ENCODE measurements at places on chromosomes 6 and 20.

- no peak for DNase-seq
Measured at GRCh38 chr6:96657344-96657743, 94.4 kb downstream of the FHL5 start.

- DNase-seq, result peak; percentile 28
Measured at GRCh38 chr6:26158581-26159356, 71.5 kb downstream of the HFE start.

DNA sequence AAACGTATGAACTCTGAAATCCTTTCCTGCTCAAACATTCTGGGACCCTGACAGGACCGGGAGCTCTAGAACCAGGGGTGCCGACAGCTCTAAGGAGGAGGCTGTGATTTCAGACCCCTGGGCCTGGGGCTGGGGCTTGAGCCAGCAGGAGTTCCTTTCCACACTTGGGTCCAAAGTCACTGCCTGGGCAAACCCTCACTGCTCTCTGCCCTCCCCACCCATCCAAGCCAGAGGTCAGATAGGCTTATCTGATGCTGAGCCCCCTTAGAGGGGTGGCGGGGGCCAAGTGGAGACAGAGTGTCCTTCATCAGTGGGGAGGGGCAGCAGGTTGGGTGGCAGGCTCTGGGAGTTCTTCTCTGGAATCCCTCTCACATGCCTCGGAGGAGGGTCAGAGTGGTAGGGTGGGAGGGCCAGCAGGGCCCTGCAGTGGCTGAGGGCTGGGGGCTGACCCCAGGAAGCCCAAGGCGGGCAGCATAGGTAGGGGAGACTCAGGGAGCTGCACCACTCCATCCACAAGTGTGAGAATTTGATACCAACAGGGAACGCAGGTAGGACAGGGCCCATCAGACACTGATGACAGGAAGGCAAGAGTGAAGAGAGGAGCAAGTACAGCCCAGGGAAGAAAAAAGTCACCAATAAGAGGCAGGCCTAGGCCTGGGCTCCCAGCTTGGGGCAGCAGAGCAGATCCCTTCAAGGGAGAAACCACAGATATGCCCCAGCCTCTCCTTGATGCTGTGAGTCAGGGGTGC, 121.0 kb downstream of the MRPL14 start:
- DNase-seq, result no peak

DNA sequence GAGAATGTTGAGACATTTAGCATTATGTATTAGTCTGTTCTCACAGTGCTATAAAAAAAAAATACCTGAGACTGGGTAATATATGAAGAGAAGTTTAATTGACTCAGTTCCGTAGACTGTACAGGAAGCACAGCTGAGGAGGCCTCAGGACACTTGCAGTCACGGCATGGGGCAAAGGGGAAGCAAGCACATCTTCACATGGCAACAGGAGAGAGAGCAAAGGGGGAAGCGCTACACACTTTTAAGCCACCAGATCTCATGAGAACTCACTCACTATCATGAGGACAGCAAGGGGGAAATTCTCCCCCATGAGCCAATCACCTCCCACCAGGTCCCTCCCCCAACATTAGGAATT, 26.8 kb upstream of the TFAP2A start:
- no peak for DNase-seq

DNA sequence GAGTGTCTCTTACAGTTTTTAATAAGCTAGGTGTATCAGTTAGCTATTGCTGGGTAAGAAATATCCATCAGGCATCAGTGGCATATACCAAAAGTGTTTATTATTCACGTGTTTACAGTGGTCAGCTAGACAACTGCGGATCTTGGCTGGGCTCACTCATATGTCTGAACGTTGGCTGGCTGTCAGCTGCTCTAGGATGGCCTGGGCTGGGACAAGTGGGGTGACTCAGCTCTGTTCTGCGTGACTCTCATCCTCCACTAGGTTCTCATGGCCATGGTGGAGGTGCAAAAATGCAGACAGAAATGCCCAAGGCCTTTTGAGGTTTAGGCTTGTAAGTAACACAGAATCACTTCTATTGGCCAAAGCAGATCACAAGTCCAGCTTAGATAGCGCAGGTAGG, 22.0 kb downstream of the ZNF341 start:
- DNase-seq, result no peak
